ENCODE measurements at places on chromosomes 4 and X.

DNA sequence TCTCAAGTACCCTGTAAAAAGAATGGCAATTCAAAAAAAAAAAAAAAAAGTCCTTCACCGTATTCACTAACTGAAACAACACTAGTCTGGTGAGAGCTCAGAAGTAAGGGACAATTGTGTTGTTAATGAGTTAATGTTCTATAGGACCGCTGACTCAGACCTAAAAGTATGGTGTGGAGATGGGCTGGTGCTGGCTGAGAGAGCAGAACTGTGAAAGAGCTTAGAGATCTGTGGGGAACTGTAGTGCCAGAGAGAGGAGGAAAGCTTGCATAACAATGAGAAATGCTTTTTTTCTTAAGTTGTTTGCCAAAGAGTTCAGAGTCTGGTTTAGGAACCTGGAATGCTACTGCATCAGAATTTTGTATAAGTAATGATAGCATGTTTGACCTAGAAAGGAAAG lies 65.1 kb downstream of the LHFPL1 start:
- no peak for DNase-seq

GRCh38 chr4:6716958-6717655 lies 1.1 kb downstream of the BLOC1S4 start:
- no peak for DNase-seq

GRCh38 chrX:74540635-74541249 lies 73.7 kb downstream of the RLIM start:
- DNase-seq, result no peak

- DNase-seq, result no peak
Measured at GRCh38 chrX:136745215-136746173, 35.2 kb downstream of the ARHGEF6 start.

Measured in stimulated activated CD8-positive, alpha-beta memory T cell treated with anti-CD3 and anti-CD28 coated beads, Interleukin-4, amount 100 ng/mL, for 1 hour (primary cell).